Brain pericyte (primary cell): ENCODE measurements at places on chromosomes 11 and 22.

- DNase-seq = no peak
Measured at GRCh38 chr22:41524251-41524661, 20.0 kb downstream of the POLR3H start.

DNA sequence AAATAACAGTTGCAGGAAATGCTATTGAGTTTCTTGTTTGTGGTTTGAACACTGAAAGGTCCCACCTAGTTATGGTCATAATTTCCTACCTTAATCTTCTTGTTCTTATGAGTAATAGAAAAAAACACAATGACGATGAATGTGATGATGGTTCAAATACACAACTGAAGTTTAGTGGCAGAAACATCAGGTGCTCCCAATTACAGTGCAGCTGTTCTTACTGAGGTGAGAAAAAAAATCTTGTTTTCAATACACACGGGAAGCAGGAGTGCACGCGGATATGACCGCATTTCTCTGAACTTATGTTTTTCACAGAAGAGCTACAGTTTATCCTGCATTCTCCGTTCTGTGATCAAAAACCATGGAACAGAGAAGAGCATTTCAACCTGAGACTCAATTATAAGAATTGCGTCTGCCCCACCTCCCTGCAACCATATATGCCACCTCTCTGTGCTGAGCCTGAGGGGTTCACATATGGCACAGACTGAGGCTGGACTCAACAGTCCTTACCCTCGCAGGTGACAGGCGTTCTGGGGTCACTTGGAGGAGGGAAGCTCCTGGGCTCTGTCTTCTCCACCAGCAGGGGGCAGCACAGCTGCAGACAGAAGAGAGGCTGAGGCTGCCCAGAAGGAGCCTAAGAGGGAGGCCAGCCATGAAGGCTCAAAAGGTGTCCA is 99.7 kb upstream of the IGLL5 start:
- no peak for DNase-seq

DNA sequence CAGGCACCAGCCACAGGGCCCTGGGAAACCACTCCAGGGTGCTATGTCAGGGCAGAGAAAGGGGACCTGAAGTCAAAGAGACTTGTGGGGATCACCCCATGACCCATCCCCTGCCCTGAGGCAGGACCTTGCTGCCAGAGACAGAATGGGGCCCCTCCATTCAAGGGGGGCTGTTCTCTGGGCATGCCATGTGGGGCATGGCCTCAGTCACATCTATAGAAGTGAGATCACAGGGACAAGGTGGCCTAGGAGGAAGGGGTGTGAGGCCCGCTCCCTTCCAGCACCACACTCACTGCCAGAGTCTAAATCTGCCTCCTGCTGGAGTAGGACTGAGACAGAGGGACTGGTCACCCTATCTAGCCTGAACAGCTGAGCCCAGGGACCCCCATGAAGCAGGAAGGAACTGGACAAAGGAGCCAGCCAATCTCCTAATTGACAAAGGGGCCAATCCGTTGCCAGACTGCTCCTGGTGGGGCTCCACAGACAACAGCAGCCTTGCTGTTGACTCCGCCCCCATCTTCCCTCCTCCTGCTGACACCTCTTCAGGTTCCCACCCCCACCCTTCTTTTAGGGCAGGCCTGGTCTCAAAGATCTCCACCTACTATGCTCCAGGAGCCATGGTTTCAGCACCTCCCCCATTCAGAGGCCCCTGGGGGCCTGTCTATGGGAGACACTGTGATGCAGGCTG is 26.0 kb downstream of the NEAT1 start:
- no peak for DNase-seq

DNA sequence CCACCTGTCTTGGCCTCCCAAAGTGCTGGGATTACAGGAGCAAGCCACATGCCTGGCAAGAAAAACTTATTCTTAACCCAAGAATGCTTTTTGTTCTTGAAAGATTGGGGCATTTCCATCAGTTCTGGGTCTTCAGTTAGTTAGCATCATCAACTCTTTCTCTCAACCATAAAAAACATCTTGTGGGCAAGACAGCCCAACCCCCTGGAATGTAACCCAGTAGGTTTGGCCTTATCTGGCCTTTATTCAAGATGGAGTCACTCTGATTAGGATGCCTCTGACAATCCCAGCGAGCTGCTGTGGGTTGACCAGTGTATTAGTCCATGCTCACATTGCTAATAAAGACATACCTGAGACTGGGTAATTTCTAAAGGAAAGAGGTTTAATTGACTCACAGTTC is 9.2 kb upstream of the TPCN2 start:
- no peak for DNase-seq

DNA sequence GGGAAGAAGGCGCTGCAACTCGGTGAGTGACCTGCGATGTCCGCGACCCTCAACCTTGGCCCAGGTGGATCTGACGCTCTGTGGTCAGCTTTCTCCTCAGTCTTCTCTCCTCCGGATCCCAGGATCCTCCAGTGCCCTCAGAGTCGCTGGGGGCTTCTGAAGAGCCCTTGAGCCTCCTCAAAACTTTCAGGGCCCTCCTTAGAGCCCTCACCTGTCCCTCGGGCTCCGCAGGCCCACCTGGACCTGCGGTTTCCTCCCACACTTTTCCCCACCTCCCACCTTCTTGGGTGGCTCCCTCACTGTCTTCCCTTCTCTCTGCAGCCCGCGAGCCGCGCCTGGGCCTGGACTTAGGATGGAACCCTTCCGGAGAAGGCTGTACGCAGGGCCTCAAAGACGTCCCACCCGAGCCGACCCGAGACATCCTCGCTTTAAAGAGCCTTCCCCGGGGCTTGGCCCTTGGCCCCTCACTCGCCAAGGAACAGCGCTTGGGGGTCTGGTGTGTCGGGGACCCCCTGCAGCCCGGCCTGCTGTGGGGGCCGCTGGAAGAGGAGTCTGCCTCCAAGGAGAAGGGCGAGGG is 335 bp downstream of the ZNF408 start:
- DNase-seq = no peak

DNA sequence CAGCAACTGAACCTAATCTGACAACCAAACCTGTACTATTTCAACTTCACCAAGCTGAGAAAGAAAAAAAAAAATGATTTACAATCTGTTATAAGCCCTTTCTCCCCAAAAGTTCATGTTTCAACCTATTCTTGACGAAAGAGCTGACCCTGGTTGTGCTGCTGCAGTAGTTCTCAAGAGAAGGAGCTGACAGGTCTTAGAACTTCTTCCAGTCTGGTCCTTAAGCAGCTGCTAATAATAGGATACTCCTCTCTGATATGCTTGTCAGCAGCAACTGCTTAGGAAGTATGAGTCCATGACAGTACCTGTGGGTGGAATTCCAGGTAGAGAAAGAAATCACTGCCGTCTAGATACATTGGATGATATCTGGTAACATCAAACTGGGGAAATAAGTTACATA is 735.1 kb upstream of the CCDC90B start:
- DNase-seq = no peak

DNA sequence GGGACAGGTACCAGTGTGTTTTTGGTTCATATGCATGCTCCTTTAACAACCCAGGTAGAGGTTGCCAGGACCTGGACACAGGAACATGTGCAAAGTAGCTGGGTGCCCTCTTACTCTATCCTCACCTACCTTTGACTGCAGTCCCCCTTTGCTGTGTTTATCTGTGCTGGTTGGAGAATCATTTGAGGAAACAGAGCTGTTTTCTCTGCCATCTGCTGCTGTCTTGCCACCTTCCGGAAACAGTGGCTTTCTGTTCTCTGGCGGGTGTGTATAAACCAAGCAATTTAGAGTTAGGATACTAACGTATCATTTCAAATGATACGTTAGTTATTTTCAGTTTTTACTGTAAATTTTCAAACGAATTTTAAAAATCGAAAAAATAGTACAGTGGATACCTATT is 171.9 kb upstream of the TTC12 start:
- no peak for DNase-seq

GRCh38 chr22:31530823-31531195 is 34.5 kb downstream of the SFI1 start:
- no peak for DNase-seq

DNA sequence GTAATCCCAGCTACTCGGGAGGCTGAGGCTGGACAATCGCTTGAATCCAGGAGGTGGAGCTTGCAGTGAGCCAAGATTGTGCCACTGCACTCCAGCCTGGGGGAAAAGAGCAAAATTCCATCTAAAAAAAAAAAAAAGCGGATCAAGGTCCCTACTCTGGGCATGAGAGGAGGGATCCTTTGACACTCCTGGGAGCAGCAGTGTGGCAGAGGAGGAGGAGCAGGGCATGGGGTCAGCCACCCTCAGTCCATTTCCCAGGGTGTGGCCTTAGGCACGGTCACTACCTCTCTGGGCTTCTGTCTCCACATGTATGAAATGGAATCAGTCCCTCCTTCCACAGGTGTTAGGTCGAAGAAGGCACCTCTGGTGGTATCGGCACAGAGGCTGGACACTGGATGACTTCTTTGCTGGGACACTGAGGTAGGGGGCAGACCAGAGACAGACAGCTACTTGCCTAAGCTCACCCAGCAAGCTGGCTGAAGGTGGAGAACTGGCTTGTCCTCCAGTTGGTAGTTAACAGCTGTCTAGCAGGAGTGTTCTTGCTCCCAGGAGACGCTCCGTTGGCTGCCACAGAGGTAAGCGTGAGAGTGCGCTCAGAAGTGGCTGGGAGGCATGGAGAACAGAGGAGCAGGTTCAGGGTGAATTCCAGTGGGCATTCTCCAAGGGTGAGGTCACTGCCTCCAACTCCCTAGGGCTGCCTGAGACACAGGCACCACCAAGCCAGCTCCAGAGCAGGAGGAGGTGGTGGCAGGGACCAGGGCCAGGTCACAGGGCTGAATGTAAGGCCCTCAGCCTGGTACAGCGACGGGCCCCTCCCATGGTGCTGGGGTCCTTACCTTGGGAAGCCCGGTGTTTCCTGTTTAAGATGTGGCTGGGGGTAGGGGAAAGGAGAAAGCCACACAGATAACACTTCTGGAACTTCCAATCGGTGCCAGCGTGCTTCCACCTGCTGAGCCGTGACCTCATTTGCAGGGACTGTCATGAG is 19.5 kb downstream of the TXN2 start:
- no peak for DNase-seq

DNA sequence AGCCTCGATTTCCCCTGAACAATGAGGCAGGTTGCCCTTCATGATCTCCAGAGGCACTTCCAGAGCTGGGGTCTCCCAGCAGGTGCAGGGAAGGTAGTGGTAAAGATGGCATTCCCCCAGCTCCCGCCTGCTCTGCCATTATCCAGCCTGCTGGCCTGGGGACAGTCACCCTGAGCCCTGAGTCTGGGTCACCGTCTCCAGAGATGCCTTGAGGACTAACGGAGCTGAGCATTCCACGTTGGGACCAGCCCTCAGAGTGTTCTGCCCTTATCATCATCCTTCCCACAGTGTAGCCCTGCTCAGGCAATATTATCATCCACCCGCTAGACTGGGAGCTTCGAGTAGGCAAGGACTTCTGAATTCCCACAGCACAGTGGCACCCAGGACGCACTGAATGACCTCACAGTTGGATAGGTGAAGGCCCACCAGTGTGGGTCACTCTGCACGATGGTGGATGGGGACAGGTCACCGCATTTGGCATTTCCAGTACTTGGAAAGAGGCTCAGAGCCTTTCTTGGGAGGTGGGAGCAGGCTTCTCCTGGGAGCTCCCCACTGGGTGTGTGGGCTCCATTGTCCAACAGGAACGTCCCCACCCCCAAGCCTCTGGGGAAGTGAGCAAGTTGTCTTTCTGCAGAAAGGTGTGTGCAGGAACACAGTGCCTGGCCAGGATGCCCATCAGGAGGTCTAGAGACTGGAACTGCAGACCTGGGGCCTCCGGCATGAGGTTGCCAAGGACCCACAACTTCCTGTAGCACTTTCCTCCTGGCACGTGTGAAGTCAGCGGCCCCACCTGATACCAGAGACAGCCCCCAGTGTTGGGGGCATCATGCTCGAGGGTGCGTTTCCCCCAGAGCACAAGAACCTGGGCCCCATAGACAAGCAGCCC is 51.4 kb upstream of the WNT7B start:
- DNase-seq = no peak

DNA sequence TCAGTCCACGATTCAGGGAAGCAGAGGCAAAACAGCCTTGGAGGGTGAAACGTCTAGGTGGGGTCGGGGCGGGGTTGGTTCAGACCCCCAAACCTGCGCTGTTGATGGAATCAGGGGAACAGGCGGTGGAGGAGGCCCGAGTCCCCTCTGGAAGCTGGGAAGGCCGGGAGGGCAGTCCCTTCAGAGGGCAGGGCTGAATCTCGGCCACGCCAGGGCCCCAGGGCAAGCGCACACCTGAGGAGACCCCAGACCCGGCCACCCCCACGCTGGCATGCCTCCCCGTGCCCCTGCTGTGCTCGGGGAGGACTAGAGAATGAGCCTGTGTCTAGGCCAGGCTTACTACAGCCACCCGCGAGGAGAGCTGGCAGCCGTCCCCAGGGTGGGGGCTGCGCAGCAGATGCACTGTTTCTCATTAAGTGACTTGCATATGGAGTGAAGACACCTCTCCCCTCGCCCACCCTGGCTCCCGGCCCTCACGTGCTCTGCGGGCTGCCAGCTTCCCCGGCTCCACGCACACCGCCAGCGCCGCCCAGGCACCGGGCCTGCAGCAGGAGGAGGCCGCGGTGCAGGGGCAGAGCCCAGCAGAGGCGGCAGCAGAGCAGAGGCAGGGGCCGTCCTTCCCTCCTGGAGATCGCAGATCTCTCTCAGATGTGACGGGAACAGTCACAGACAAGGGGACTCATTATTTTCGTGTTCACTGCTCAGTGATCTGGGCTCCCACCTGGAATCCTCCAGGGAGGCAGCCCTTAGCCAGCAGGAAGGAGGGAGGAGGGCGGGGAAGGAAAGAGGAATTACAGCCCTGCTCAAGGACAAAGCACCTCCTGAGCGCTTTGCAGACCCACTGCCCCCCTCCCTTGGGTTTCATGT is 47.1 kb upstream of the OPCML start:
- DNase-seq = no peak

- DNase-seq = no peak
Measured at GRCh38 chr11:86720546-86720945, 48.1 kb upstream of the ME3 start.

GRCh38 chr11:106466521-106467080 is 389.1 kb downstream of the AASDHPPT start:
- peak; percentile 44 for DNase-seq

GRCh38 chr11:71574418-71574817 is 8.3 kb downstream of the KRTAP5-11 start:
- no peak for DNase-seq

GRCh38 chr11:47411884-47412746 is 3.7 kb downstream of the SLC39A13 start:
- DNase-seq = no peak

- DNase-seq = no peak
Measured at GRCh38 chr22:46078241-46079092, 71.9 kb upstream of the PPARA start.
